ENCODE measurements at places on chromosomes 4 and X.
A peak's percentile ranks its signal among the peaks of the same experiment; 100 is the strongest.

DNA sequence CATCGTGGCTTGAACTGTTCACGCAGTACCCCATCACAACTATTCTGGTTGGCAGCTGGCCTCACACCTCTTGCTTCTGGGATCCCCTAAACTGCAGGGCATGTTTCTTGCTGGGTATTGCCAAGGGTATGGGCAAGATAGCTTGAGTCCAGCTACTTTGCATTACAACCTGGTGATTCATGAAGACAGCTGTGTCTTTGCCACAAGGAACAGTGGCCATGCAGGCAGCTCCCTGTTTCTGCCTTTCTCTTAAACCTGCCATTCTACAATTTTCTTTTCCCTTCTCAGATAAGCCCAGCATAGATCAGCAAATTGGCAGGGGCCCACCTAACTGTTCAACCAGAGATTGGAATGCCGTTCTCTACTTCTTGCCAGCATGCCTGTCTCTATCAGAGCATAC is 42.8 kb downstream of the TENM3 start:
- no peak for DNase-seq

DNA sequence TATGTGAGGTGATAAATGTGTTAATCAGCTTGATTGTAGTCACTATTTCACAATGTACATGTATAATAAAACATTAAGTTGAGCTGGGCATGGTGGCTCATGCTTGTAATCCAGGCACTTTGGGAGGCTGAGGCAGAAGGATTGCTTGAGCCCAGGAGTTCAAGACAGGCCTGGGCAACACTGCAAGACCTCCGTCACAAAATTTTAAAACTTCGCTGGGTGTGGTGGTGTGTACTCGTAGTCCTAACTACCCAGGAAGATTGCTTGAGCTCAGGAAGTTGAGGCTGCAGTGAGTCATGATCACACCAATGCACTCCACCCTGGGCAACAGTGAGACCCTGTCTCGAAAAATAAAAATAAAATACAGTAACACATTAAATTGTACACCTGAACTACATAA is 20.1 kb downstream of the LYAR start:
- DNase-seq = no peak

GRCh38 chr4:41297832-41298231 is 41.1 kb downstream of the UCHL1 start:
- no peak for DNase-seq

GRCh38 chrX:104112326-104112951 is at the start of gene ZCCHC18:
Gene ZCCHC18, plus strand, starts transcription at chrX:104112523. Its CDS starts 1,589 bp downstream, at chrX:104114112.
- DNase-seq = peak; percentile 16

DNA sequence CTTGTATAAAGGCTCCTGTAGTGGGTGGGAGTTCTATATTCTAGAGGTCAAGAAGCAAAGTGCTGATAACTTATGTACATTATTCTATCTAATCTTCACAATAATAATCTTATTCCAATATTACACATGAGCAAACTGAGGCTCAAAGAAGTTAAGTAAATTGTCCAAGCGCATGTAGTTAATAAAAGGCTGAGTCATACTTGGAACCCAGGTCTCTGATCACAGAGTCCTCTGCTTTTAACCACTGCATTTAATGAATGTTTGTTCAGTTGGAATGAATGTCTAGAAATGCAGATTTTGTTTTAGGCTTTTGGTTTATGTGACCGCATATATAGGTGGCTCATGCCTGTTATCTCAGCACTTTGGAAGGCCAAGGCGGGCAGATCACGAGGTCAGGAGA is 88.4 kb upstream of the PAQR3 start:
- no peak for DNase-seq

DNA sequence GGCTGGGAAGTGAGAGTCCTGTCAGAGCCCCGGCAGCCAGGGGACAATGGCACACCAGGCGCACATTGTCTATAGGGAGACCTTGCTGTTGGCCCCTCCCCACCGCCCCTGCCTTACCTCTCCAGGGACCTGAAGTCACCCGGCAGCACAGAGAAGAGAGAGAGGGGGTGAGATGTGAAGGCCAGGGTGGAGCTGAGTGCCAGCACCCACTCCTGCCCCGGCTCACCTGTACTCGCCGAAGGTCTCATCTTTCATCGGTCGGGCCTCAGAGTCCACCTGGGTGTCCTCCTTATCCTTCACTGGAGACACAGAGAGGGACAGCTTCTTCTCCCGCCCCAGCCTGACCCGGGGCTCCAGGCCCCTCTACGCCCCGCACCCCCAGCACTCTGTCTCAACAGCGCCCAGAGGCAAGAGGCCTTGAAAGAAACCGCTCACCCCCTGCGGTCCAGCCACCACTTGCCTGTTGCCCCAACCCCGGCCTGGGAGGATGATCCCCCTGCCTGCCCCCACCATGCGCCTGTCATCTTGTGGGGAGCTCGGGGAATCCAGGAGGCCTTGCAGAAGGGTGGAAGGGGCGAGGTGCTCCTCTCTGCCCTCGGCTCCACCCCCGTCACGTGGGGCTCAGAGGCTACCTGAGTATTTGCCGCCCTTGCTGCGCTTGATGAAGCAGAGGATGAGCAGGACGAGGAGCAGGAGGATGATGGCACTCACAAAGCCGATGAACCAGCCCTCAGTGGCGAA is 22.6 kb downstream of the L1CAM start:
- no peak for DNase-seq

DNA sequence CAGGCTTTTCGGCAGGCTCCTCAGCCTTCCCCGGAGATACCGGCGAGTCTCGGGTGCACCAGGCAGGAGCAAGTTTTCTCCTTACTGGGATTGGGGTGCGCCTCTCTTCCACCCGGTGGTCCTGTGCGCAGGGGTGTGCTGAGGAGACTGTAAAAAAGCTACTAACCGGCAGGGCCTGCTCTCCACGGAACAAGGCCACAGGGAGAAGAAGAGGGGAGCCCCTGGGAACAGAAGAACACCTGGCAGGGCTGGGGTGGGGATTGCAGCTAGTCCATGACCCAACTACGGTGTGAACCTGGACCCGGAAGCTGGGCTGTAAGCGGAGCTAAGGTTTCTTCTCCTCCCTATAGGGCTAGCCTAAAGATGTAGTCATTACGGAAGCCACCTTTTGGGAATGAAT is 17.7 kb upstream of the ZIC3 start:
- no peak for DNase-seq

GRCh38 chr4:14309431-14309830 is 681.9 kb upstream of the BOD1L1 start:
- no peak for DNase-seq

DNA sequence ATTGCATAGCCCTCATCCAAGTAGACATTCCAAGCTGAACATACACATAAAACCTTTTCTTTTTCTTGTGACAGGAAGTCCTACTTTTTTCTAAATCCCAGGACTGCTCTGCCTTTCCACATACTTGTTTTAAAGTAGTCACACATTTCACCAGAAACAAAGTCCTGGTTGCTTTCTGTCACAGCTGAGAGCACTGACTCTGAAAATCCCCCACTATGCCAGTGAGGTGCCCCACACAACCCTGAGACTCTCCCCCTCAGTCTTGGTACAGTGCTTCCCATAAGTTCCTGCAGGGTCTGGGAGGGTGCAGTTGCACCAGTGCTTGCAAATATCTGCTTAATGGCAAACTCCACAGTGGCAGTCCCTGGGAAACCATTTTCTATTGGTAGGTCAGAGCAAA is 84.2 kb downstream of the DCHS2 start:
- no peak for DNase-seq

GRCh38 chr4:113053883-113054282 is 4.4 kb downstream of the ANK2 start:
- DNase-seq = no peak

DNA sequence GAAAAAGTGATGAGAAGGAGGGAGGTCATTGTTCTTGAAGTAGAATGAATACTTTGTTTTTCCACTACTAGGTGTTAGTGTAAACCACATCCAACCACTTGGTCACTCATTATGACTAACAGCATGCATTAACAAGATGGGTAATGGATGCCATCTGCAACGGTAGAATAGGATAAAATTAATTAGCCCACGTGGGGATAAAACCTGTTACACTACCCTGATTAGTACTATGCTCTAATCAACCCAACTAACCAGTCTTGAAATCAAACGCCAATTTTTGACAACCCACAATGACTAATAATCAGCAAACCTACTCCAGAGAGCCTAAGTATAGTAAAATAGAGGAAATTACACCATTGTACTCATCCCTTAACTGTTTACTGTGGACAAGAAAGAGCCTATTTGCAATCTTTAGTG is 93.4 kb upstream of the MCF2 start:
- DNase-seq = no peak

GRCh38 chr4:6699903-6700302 is 6.2 kb downstream of the S100P start:
- DNase-seq = no peak

DNA sequence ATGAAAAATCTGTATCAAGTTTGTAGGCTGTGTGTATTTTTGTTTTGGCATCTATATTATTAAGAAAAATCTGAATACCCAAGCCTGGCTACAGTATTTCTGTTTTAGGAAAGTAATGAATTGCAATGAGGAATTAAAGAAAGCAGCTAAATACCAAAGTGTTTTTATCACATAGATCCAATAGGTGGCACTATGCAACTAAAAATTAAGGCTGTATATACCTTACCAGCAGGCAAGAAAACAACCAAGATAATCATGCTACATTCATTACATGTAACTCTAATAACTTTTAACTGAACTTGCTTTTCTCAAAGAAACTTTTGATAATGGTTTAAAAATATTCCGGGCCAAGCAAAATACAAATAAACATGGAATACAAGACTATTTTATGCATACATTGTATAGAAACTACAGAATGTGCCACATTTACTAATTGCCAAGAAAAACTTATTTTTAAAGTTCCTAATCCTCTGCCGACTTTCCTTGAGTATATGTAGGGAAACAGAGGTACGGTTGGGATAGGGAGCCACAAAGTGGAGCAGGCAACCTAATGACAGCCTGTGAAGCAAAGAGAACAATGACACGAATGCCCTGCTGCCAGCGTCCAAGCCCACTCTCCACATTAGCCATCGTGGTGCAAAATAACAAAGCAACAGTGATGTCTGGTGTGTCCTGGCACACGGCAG is 63.7 kb downstream of the SEC24D start:
- peak; percentile 3 for DNase-seq

- DNase-seq = no peak
Measured at GRCh38 chrX:20116577-20117240, at the start of gene MAP7D2. Gene MAP7D2, minus strand, starts transcription at chrX:20116907. Its CDS starts 28 bp downstream, at chrX:20116879.

DNA sequence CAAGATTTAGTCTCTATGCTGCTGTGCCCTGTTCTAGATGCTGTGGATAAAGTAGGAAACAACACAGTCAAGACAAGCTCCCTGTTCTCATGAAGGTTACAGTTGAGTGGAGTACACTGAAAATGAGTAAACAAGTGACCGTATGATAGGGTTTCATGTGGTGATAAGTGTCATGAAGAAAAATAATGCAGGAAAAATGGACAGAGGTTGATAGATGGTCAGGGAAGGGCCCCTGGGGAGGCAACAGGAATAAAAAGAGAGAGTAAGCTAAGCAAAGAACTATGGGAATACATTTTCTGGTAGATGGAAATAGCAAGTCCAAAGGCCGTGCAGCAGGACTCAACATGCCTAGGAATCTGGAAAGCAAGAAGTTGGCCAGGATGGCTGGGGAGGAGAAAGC is 394.0 kb downstream of the DTHD1 start:
- no peak for DNase-seq

GRCh38 chr4:113587156-113587555 is 174.4 kb downstream of the CAMK2D start:
- no peak for DNase-seq

GRCh38 chr4:42280327-42281095 is 116.8 kb upstream of the SHISA3 start:
- peak; percentile 12 for DNase-seq

DNA sequence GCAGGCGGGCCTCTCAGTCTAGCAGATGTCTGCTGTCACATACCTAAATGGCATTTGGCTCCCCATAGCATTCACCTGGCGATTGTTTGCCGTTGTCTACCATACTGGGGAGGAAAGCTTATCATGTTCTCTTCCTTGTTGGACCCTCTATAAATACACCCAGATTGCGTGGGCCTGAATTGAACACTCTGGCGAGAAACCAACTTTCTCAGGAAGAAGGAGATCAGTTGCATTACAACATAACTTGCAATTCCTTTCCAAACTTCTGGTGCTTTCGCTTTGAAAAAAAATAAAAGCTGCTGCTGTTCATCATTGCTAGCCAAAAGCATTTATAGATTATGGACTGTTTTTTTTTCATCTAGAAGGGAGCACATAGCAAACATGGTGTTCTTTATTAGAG is 230.0 kb upstream of the GPC4 start:
- no peak for DNase-seq

DNA sequence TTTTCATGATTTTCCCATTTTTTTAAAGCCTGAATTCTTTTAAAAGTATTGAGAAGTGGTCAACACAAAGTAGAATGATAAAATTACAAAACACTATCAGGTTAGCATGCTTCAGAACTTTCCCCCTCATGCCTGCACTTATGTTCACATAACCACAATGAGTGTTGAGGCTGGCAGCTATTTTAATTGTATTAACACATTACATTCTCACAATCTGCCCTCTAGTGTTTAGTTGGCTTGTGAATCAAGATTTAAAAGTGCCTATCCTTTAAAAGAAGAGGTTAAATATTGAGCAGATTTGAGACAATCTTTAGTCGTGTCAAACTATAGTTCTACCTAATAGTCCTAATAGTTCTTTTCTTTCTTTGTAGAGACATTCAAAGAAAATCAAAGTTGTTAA is 93.6 kb upstream of the NAP1L5 start:
- no peak for DNase-seq

DNA sequence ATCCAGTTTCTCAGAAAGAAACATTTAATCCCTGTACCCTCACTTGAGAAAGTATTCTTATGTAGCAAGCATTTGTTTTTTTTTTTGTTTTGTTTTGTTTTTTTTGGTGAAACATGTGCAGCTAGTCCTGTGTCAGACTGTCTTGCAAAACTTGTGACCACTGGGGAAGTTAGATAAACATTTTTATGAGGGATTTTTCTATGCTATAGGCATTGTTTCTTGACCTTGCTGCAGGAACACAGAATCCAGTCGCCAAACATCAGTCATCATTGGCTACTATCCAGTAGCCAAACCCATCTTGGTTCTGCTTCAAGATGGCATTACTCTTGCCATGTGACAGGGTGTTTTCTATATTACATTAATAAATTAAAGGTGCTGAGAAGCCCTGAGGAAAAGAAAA is 7.7 kb upstream of the MAPK10 start:
- no peak for DNase-seq

GRCh38 chrX:20500171-20500865 is 233.6 kb upstream of the RPS6KA3 start:
- no peak for DNase-seq

DNA sequence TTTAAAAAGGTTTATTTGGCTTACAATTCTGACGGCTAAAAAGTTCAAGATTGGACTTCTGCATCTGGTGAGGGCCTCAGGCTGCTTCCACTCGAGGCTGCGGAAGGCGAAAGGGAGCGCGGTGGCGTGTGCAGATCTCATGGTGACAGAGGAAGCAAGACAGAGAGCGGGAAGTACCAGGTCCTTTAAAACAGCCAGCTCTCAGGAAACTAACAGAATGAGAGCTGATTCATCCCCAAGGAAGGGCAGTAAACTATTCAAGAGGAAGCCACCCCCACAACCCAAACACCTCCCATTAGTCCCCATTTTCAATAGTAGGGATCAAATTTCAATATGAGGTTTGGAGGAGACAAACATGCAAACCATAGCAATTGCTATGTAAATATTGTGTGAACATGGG is 2144.2 kb upstream of the AGA start:
- no peak for DNase-seq
